Left cardiac atrium (tissue), 4 donors: ENCODE measurements at places on chromosomes 2 and 18.

GRCh38 chr2:15735484-15736326 lies 144.0 kb downstream of the DDX1 start:
- no peak for DNase-seq

DNA sequence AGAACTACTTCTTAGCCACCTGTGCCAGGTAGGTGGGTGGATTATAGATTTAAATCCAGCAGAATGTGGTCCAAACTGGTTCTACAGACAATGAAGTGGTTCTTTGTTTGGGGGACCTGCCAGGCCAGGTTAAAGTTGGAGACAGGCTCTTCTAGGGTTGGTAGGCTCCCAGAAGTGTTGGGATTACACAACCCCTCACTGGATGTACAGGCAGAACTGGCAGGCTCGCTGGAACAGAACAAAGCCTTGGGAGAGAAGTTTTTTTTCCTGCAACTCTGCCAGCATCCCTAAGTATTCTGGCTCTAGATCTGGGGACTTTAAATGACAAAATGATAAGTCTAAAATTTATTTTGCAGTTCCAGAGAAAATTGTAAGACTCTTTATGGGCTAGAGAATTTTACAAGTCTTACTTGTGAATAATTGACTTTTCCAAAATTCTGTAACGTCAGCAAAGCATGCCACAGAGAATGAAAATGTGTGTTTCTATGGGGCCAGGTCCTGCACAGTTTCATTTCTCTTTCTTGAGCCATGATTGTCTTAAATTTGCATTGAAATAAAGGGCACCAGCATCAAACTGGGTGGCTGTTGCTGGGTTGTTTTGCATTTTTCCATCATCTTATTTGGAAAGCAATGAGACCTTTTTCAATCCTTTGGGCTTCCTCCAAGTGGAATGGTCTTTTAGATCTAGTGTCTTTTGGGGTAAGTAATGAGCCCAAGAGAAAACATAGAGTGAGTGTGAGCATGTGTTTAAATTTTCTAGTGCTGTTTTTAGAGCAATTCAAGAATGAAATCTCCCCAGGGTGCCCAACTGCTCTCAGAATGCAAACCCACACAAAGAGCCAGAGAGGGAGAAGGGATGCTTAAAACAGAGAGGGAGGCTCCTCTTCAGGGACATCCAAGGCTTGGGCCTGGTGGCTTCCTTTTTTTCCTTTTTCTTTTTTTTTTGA lies 32.4 kb upstream of the ATL2 start:
- peak; percentile 63 for DNase-seq

DNA sequence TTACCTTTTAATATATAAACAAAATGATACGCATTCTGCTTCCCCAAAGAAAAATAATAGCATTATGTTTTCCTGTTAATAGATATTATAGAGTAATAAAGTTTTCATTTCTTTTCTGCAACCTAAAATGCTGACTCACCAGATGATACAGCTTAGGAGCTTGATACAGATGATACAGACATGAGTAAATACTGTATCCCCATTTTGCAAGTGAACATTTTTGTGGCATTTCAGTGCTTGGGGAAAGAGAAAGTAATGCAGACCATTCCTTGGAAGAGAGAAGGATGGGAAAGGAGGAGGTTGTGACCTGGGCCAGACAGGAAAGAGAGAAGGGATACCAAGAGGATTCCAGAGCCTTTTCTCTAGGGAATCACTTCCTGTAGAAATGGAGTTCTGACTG lies 97.5 kb upstream of the FSHR start:
- no peak for DNase-seq

GRCh38 chr2:56952871-56953270 lies 769.1 kb downstream of the CCDC85A start:
- DNase-seq, result no peak

GRCh38 chr18:24270358-24270936 lies 127.2 kb downstream of the OSBPL1A start:
- no peak for DNase-seq

DNA sequence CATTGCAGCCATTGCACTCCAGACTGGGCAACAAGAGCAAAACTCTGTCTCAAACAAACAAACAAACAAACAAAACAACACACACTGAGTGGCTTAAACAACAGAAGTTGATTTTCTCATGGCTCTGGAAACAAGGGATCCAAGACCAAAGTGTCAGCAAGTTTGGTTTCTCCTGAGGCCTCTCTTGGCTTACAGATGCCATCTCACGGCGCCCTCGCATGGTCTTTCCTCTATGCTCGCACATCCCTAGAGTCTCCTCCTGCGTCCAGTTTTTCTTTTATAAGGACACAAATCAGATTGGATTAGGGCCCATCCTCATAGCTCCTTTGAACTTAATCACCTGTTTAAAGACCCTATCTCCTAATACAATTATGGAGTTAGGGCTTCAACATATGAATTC lies 133.4 kb upstream of the LRRTM1 start:
- no peak for DNase-seq

DNA sequence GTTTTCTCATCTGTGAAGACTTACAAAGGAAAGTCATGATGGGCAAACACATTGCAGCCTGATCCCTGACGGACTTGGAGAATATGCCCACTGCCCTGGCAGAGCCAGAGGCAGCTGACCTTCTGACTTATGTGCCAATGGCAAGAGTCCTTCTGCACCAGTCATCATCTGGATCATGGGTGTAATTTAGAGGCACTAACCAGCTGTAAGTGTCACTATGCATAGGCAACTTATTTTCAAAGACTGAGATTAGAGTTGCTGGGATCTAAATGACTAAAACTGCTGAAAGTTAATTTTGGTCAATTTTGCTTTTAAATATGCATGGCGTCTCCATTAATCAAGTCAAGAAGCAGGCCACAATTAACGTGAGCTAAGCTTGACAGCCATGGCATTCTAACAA lies 261.2 kb downstream of the BCL11A start:
- DNase-seq, result no peak

DNA sequence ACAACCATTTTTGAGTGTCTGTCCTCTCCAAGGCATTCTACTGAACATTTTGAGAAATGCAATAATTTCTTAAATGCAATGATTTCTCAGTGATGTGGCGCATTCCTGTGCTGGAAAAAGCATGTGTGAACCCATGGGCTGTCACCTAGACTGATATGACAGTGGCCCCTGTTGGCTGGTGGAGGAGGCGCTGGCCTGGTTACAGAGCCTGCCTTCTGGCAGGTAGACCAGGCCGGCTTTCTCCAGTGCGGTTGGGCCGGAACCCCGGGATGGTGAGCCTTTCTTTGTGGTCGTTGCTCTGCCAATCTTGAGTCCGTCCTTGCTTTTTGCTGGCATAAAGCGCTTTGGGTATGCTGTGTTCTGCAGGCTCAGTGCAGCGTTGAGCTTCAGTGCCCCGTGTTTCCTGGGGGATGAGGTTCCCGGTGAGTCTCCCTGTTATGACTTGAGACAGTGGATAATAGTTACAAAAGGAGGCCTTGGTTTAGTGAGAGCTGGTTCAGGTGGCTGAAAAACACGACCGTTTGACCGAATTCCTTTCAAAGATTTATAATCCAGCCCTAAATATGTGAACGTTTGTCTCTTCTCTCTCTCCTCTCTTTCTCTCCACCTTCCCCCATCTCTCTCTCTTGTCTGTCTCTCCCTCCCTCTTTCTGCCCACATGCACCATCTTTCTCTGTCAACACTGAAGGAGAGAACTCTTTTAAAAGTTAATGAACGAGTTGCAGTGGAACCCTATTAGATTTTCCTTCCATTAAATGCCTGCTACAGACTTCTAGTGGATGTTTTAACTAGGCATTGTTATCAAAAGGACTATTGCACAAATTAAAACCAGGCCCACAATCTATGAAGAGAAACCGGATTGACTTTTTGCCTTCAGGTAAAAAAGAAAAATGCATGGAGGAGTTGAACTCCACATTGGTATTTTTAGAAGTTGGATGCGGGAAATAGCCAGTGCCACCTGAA lies 34.0 kb downstream of the TSHZ1 start:
- no peak for DNase-seq

DNA sequence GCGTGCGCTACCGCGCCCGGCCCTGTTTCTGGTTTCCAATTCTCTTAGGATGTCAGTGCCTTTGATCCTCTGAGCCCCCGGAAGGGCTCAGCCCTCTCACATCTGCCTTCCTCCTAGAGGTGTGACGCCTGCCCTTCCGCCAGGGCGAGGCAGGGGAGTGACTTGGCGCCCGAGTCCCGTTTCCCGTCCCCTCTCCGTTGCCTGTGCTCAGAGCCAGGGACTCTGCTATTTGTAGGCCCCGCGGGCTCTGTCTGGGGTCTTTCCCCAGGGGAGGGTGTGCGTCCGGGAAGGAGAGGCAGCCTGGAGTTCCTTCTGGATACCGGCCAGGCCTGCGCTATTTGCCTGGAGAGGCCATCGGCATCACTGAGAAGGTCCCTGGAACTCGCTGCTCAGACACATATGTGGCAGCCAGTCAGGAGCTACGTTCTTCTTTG lies 103.7 kb upstream of the TAF1B start:
- peak; percentile 85 for DNase-seq

DNA sequence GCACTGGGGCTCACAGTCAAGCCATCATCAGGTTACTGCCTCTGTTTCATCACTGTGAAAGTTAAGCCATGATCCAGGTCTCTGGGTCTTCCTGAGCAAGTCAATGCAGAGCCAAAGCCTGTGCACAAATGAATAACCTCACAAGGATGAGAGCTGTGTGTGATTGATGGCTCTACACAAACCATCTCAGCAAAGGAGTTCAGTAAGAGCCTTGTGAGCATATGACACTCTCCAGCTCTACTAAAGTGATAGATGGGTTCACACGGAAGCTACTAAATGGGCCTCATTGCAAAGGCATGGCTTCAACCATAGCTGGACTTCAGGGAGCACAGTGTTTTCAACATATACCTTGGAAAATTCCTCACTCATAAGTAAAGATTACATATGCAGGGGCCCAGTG lies 101.5 kb downstream of the AFF3 start:
- no peak for DNase-seq

- DNase-seq, result no peak
These were observed 702.2 kb downstream of the ERBB4 start for GRCh38 chr2:211836409-211836808.

- no peak for DNase-seq
These were observed 145.9 kb downstream of the CALCRL start for GRCh38 chr2:187302116-187302515.

DNA sequence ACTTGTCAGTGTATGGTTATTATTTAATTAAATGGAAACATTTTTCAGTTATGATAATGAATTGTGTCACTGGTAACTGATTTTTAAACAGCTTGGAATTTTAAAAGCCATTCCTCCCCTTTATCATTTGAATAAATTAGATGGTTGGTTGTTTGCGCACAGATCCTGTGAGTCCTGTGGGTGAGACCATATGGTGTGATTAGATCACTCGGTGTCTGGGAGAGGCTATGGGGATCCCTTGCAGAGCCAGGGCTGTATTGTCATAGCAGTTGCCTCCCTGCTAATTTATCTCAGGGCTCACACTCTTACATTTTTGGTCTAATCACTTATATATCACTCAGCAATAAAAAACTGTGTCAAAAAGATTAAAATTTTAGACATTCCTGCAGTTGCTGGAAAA lies 133.5 kb downstream of the ASXL3 start:
- no peak for DNase-seq

DNA sequence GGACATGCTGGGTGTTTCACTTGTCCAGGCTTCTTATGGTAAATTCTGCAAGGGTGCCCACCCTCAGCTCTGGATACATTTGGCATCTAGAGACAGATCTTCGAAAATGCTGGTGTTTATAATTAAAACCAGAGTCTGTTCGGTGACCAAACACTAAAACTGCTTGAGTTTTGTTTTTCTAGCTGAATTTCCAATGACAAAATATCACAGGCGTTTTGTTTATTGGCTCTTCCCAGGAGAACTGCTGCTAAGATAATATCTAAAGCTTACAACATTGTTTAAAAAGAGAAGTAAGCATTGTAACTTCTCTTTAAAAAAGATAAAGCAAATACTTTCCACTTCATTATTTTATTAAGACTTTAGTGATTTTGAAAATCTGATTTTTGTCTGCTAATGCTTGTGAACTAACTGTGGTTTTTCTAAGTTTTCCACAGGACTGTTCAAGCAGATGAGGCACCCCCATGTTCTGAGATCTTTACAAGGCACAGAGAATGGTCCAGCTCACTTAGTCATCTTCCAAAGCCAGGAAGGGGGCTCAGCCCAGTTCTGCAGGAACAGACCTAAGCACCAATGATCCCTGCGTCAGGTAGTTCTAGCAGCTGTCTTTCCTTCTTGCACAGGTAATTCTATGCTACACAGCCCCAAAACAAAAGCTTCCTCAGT lies 94.8 kb upstream of the LTBP1 start:
- DNase-seq, result no peak

DNA sequence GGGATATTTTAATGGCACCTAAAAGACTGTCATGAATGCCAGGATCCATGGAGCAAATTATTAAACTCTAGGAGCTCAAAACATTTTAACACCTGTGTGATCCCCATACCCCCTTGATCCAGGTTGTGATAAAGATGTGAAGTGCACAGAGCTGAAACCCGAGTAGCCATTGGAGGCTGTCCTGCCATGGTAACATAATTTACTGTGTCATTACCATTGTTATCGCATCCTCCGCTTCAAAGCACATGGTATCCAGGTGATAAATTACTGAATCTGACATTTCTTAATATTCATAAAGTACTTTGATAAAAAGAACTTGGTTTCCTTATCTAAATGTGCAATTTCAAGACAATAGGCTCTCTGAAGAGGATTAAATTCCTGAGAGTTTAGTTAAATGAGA lies 109.3 kb downstream of the CHST9 start:
- DNase-seq, result no peak

GRCh38 chr18:9223356-9223755 lies 86.8 kb downstream of the ANKRD12 start:
- no peak for DNase-seq

GRCh38 chr2:15287447-15288184 lies 273.5 kb downstream of the NBAS start:
- no peak for DNase-seq
